ENCODE measurements at places on chromosomes 12 and 14. TPM values are rescaled to one million over a fixed set of nuclear protein-coding genes. Genes with fewer than 3 reads are reported as not detected.

The WNT1 gene
- not detected for total RNA-seq

The VSIG10 gene
- 14.9 TPM for total RNA-seq

The CCDC88C gene
- 136 TPM for total RNA-seq

The RPL10L gene
- total RNA-seq: not detected

The IL25 gene
- not detected for total RNA-seq

The TAS2R20 gene
- total RNA-seq: 2.1 TPM

The SMCO2 gene
- not detected for total RNA-seq

The RERG gene
- total RNA-seq: 43.1 TPM

GRCh38 chr14:68369281-68370056 is 423.4 kb downstream of the ZFP36L1 start:
- no peak for DNase-seq

- DNase-seq: no peak
Observed at GRCh38 chr14:32038876-32039275, 38.2 kb upstream of the ARHGAP5 start.

DNA sequence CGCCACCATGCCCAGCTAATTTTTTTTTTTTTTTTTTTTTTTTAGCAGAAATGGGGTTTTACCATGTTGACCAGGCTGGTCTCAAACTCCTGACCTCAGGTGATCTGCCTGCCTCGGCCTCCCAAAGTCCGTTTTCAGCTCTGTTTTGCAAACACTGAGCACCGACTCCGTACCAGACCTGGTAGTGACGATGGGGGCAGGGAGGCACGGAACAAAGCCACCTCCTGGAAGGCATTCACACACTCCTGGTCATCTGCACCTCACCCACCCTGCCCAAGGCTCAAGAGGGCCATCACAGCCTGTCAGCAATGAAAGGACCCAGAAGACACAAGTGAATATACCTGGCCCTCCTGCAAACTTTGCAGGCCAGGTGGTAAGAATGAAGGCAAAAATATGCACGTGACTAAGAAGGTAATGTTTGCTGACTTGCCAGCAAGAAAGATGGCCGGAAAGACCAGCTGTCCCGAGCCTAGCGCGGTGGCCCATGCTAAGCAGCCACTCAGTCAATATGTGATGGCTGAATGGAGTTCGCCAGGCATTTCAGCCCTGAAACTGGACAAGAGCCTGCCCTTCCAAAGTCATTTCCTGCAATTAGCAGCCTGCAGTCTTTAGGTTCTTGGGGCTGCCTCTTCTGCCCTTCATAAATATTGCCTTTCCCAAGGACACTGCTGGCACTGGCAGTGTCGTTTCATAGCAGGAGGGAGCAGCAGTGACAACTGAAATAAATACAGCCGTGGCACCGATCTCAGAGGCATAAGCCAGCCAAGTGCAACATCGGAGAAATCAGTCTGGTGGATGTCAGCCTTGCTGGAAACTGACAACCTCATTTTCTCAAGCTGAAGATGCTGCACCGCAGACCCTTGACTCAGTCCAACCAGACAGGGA is 17.6 kb downstream of the MMAB start:
- DNase-seq: no peak

- DNase-seq: no peak
Observed at GRCh38 chr12:51838762-51839161, 9.8 kb downstream of the FIGNL2 start.

DNA sequence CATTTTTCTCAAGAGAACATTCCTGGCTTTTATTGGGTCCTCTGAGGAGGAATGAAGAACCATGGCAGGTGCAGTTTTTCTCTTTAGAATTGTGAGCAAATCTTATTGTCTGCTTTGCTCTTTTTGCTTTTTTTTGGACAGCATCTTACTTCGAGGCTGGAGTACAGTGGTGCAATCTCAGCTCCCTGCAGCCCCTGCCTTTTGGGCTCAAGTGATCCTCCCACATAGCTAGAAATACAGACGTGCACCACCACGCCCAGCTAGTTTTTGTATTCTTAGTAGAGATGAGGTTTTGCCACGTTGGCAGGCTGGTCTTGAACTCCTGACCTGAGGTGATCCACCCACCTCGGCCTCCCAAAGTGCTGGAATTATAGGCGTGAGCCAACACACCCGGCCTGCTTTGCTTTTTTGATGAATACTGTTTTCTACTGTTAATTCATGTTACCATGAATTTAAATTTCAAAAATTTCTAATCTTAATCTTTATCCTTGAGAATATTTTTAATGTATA is 71.5 kb downstream of the POLR3B start:
- DNase-seq: no peak

DNA sequence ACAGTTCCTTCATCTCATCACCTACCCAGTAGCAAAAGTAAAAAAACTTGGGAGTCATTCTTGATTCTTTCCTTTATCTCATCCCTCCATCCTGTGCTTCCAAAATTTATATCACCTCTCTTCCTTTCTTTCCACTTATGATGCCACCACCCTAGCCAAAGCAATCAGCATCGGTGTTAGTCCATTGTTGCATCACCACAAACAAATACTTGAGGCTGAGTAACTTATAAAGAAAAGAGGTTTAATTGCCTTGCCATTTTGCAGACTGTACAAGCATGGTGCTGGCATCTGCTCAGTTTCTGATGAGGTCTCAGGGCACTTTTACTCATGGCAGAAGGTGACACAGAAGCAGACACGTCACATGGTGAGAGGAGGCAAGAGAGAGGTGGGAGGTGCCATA is 19.8 kb upstream of the CATSPERB start:
- no peak for DNase-seq

GRCh38 chr12:53989227-53990113 is 4.5 kb downstream of the HOXC10 start:
- DNase-seq: no peak

All from spleen (tissue), 13 donors.